Spleen (tissue), 13 donors: ENCODE measurements at places on chromosomes 11 and 22. TPM values are rescaled to one million over a fixed set of nuclear protein-coding genes. Genes with fewer than 3 reads are reported as not detected.

Gene SYT8
- total RNA-seq = not detected

Gene SCN4B
- total RNA-seq = not detected

Gene OR4D5
- total RNA-seq = not detected

Gene PATE2
- total RNA-seq = not detected

Gene POTEH
- 0.72 TPM for total RNA-seq

Gene KCNK4
- total RNA-seq = not detected

Gene NLRP6
- 30.9 TPM for total RNA-seq

Gene FAM227A
- total RNA-seq = 0.33 TPM

Gene IL17REL
- 1.9 TPM for total RNA-seq

Gene LMO1
- not detected for total RNA-seq

Gene PTPRCAP
- total RNA-seq = 125 TPM

DNA sequence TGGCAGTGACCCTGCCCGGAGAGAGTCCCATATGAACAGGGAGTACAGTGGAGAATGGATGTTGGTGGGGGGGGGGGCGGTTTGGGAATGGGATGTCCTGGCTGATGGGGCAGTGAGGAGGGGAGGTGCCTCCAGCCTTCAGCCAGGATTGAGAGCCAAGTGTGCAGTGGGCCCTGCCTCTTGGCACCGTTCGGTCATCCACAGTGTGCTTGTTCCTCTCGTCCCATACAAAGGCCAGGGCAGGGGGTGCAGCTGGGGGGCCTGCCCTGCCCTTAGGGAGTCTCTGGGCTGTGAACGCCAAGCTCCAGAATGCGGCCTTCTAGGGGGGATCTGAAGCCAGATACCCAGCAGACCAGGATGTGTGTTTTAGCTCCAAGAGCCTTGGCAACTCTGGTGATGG is 34.0 kb downstream of the KCNC1 start:
- H3K36me3 ChIP-seq = no peaks in the 10 kb centered on the region
- no peak overlapping the region for H3K27ac ChIP-seq
- no peaks in the 10 kb centered on the region for H3K4me1 ChIP-seq
- DNase-seq = peak; percentile 62
- H3K27me3 ChIP-seq = no peaks in the 10 kb centered on the region
- H3K4me3 ChIP-seq = no peak overlapping the region

DNA sequence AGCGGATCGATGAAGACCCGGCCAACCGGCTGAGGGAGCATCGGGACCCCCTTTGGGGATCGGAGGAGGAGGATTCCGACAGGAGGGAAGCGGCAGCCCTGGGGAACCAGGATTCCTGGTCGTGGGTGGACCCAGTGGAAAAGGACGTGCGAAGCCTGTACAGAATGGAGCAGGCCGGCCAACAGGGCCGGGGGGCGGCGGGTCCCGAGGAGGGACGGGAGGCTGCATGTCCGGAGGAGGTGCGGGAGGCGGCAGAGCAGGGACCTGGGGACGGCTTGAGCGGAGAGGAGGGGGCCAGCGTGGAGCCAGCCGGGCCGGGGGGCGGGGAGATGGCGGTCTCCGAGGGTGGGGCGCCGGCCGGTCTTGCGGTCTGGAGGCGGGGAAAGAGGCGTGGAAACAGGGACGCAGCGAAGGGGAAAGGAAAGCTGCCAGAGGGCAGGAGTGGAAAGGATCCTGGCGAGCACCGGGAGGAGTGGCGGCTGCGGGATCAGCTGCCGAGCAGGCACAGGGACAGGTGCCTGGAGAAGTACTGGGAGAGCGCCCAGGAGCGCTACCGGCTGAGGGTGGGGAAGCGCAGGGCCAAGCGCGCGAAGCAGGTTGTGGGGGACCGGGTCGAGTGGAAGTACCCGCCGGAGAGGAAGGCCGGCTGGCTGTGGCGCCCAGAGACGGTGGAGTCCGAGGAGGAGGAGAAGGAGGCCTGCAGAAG is at the start of gene ANO5:
TSS of gene ANO5 (plus strand) at position 444 of the 706 bp plus-strand sequence. CDS start 408 bp downstream, outside the sequence.
- H3K36me3 ChIP-seq = no peaks in the 10 kb centered on the region
- H3K27me3 ChIP-seq = peaks cover 36% of the 10 kb centered on the region
- H3K27ac ChIP-seq = no peak within 1 kb of the TSS
- DNase-seq = peak; percentile 78
- H3K4me1 ChIP-seq = peaks cover 11% of the 10 kb centered on the region

GRCh38 chr22:23151827-23152226 is 6.5 kb downstream of the RAB36 start:
- H3K4me3 ChIP-seq = peak overlapping the region; percentile 56
- H3K4me1 ChIP-seq = peaks cover 42% of the 10 kb centered on the region
- H3K27ac ChIP-seq = no peak overlapping the region
- no peaks in the 10 kb centered on the region for H3K36me3 ChIP-seq

GRCh38 chr11:19864141-19865140 is 151.8 kb downstream of the NAV2 start:
- H3K4me1 ChIP-seq = peaks cover 9% of the 10 kb centered on the region
- DNase-seq = no peak
- no peaks in the 10 kb centered on the region for H3K27me3 ChIP-seq
- no peak overlapping the region for H3K27ac ChIP-seq
- no peak overlapping the region for H3K4me3 ChIP-seq
- no peaks in the 10 kb centered on the region for H3K36me3 ChIP-seq

- H3K27ac ChIP-seq = no peak overlapping the region
- H3K4me3 ChIP-seq = no peak overlapping the region
- no peaks in the 10 kb centered on the region for H3K36me3 ChIP-seq
- no peaks in the 10 kb centered on the region for H3K27me3 ChIP-seq
- DNase-seq = peak; percentile 88
Observed at GRCh38 chr11:33987975-33988580, 63.5 kb upstream of the CAPRIN1 start.

GRCh38 chr22:20413217-20414058 is 19.5 kb downstream of the ZNF74 start:
- H3K36me3 ChIP-seq = no peaks in the 10 kb centered on the region
- H3K4me3 ChIP-seq = no peak overlapping the region
- no peaks in the 10 kb centered on the region for H3K27me3 ChIP-seq
- peaks cover 9% of the 10 kb centered on the region for H3K4me1 ChIP-seq

DNA sequence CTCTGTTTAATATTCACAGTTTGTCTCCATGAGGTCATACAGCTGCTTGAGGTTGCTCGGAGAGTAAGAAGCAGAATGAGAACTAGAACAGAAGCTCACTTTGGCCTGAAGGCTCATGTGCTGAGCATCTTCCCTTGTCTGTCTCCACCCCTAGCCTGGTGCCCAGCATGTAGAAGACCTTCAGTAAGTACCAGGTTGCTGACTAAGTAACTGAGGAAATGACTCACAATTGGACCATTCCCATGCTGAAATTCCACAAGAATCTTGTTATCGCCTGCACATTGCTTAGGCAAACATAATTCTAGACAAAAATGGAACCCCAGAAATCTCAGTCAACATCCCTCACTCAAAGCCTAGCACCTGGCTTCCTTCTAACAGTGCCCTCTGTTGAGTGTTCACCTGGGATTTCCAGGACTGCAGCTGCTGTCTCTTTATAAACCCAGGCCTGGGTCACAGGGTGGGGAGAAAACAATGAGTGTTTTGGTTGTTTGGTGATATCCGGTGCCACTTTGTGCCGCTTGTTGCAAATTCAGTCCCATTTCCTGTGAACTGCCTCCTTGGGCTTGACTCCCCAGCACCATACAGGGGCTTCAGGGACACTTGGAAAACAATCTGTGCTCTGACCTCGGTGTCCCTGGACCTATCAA is 406.8 kb downstream of the ETS1 start:
- peak overlapping the region; percentile 1 for H3K27ac ChIP-seq
- H3K36me3 ChIP-seq = no peaks in the 10 kb centered on the region
- no peak for DNase-seq
- H3K4me3 ChIP-seq = no peak overlapping the region
- peaks cover 20% of the 10 kb centered on the region for H3K4me1 ChIP-seq
- H3K27me3 ChIP-seq = no peaks in the 10 kb centered on the region

DNA sequence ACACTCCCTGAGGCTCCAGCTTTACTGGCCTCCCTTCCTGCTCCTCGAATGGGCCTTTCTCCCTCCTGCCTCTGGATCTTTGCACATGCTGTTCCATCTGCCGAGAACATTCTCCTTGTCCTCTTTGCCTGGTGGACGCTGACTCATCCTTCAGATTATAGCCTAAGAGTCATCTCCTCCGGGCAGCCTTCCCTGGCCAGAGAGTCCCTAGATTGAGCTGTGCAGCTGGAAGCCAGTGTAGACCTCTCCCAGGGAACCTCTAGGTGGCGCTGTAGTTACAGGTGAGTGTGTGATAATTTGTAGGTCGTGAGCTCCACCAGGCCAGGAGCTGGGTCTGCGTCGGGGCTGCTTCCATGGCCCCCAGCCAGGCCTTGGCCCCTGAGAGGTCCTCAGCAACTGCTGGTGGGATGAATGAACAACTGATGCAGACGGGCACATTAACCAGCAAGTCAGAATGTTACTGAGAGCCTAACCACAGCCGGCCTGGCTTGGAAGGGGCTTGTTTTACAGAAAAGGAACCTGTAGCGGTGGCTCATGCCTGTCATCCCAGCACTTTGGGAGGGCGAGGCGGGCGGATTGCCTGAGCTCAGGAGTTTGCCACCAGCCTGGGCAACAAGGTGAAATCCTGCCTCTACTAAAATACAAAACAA is 8.7 kb downstream of the PNPLA5 start:
- H3K36me3 ChIP-seq = no peaks in the 10 kb centered on the region
- H3K4me1 ChIP-seq = no peaks in the 10 kb centered on the region
- H3K4me3 ChIP-seq = no peak overlapping the region
- DNase-seq = peak; percentile 56
- no peak overlapping the region for H3K27ac ChIP-seq

DNA sequence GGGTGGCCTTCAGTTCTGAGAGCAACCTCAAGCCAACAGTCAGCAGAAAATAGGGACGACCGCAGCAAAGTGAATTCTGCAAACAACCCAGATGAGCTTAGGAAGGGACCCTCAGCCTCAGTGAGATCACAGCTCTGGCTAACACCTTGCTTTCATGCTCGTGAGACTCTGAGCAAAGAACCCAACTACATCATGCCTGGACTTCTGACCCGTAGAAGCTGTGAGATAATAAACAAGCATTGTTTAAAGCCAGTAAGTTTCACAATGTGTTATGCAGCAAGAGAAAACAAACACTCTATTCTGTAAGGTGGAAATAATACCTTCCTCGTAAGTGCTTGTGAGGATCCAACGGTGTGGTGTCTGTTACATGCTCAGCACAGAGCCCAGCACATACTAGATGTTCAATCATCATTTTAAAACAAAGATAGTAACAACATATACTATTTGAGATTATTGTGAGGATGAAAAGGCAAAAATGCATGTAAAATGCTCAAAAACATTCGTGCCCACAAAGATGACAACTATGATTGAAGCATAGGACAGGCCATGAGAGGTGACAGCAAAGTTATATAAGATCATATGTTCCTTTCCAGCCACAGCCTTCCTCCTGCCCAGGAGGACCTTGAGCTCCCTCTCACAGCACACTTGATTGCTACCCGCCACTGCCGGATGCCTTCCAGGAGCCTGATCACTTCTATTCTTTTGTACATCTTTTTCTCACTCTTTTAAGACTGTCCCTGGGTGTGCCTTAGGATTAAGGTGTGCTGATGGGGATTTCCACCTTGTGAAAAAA is 433.3 kb downstream of the BUD13 start:
- no peak for DNase-seq
- no peak overlapping the region for H3K4me3 ChIP-seq
- H3K27ac ChIP-seq = no peak overlapping the region
- H3K4me1 ChIP-seq = no peaks in the 10 kb centered on the region
- H3K27me3 ChIP-seq = no peaks in the 10 kb centered on the region

DNA sequence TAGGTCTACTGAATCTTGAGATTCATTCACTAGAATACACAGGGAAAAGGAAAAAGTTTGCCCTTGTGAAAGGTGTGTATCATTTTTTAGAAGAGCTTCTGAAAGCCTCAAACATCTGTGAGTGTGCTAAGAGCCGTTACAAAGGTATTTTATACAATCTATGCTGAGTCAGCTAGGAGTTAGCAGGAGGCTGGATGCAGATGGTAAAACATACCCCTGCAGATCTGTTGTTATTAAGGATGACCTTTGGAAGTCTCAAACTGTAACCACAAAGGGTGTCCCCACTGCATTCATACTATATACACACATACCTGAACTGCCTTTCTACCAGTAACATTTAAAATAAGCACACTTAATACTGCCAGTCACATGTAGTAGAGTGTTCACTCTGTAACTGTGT is 8.4 kb upstream of the C11orf91 start:
- no peak for DNase-seq
- H3K36me3 ChIP-seq = peaks cover 53% of the 10 kb centered on the region
- H3K4me1 ChIP-seq = no peaks in the 10 kb centered on the region
- H3K27ac ChIP-seq = no peak overlapping the region
- H3K4me3 ChIP-seq = no peak overlapping the region

DNA sequence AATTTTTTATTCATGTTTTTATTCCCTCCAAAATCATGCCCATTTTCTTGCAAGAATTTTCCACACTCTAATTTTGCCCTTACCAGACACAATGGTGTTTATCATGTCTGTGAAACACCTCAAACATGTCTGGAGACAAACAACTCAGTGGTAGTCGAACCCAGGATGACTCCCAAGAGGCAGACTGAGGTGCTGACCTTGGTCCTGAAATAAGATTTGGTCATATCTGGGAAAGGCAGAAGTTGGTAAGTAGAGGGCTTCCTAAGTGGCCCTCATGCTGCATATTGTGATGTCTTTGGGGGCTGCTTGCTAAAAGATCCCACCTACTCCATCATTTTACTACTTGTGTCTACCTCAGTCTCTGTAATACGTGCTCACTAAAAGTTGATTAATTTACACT is 369.4 kb upstream of the ISX start:
- H3K36me3 ChIP-seq = no peaks in the 10 kb centered on the region
- H3K27ac ChIP-seq = no peak overlapping the region
- H3K4me3 ChIP-seq = no peak overlapping the region
- no peak for DNase-seq
- no peaks in the 10 kb centered on the region for H3K27me3 ChIP-seq

DNA sequence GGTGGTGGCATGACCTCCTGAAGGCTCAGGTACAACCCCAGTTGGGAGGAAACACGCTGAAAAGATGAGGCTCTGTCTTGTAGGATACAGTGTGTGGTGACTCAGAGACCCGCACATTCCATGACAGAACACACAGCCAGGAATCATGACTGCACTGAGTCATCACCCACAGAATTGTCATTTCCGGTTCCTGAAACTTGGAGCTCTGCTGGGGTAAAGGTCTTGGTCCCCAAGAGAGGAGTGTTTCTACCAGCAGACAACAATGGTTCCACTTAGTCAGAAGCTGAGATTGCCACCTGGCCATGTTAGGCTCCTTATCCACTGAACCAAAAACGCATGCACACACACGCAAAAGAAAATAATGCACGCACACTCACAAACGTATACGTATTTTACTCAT is 31.5 kb upstream of the CYB5R3 start:
- peaks cover 23% of the 10 kb centered on the region for H3K4me1 ChIP-seq
- H3K27ac ChIP-seq = no peak overlapping the region
- DNase-seq = no peak
- H3K27me3 ChIP-seq = no peaks in the 10 kb centered on the region

- no peaks in the 10 kb centered on the region for H3K36me3 ChIP-seq
- no peak for DNase-seq
- no peaks in the 10 kb centered on the region for H3K4me1 ChIP-seq
- H3K27ac ChIP-seq = no peak overlapping the region
- H3K4me3 ChIP-seq = no peak overlapping the region
Observed at GRCh38 chr11:99257131-99257530, 236.4 kb downstream of the CNTN5 start.

DNA sequence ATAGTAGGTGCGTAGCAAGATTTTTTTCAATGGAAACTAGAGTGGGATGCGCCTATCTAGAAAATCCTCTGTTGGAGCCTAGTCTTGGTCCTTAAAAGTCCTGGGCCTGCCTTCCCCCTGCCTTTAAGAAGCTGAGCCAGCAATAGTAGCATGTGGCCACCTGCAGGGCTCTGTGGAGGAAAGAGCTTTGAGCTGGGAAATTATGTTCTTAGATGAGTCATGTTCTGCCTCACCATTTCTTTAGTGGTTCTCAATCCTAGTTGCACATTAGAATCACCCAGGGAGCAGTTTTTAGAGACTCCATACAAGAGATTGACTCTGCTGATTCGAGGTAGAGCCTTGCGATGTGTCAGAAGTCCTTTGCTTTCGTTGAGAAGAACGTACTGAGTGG is 133.5 kb downstream of the COMMD9 start:
- no peak overlapping the region for H3K4me3 ChIP-seq
- H3K36me3 ChIP-seq = no peaks in the 10 kb centered on the region
- no peaks in the 10 kb centered on the region for H3K27me3 ChIP-seq
